ENCODE measurements at places on chromosomes 7 and 10.

DNA sequence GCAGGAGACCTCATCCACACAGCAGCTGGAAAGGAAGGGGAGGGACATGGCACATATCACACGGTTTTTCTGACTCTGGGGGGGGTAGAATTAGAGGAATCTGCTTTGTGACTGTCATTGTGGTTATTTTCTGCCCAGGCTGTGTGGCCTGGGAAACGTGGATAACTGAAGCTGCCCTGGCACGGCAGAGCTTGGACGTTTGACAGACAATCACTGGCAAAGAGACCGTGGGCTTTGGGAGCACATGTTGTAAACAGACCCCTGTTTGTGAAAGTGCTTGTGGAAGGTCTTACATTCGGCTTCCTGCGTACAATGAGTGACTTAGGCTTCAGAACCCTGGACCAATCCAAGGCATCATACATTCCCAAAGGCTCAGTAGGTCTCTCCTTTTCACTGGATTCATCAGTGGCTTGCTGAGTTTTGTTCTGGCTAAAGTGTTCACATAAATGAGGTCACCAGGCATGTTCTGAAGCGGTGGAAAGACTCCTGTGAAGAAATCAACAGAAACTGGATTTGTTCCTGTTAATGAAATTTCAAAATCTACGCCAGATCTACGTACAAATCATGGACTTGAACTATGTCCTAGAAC, 188.2 kb downstream of the TEX36 start:
- DNase-seq = no peak

- DNase-seq = no peak
These were observed 263.1 kb downstream of the CREB5 start for GRCh38 chr7:28675429-28675828.

- DNase-seq = peak; percentile 11
These were observed 672.9 kb upstream of the LRRTM3 start for GRCh38 chr10:66252986-66253385.

- DNase-seq = no peak
These were observed 47.8 kb downstream of the CXCL12 start for GRCh38 chr10:44337081-44337480.

GRCh38 chr7:20193242-20193777, 23.9 kb downstream of the MACC1 start:
- no peak for DNase-seq

DNA sequence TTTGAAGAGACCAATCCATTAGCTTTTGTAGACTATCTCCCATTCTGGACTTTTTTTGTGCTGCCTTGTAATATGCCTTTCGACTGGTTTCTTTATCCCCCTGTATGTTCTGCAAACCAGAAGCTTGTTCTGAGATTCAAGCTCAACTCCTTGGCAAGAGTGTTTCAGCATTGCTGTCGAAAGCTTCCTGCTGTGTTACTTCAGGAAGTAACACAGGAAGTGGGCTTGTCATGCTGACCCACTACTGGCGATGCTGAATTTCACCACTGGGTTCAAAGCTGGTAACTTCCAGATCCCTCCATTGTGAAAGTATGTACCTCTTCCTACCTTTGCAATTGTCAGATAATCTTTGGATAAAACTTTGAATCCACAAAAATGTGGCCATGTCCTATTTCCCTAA, 57.9 kb upstream of the INSYN2A start:
- DNase-seq = no peak

- no peak for DNase-seq
These were observed 54.1 kb upstream of the OPN4 start for GRCh38 chr10:86600296-86600695.

DNA sequence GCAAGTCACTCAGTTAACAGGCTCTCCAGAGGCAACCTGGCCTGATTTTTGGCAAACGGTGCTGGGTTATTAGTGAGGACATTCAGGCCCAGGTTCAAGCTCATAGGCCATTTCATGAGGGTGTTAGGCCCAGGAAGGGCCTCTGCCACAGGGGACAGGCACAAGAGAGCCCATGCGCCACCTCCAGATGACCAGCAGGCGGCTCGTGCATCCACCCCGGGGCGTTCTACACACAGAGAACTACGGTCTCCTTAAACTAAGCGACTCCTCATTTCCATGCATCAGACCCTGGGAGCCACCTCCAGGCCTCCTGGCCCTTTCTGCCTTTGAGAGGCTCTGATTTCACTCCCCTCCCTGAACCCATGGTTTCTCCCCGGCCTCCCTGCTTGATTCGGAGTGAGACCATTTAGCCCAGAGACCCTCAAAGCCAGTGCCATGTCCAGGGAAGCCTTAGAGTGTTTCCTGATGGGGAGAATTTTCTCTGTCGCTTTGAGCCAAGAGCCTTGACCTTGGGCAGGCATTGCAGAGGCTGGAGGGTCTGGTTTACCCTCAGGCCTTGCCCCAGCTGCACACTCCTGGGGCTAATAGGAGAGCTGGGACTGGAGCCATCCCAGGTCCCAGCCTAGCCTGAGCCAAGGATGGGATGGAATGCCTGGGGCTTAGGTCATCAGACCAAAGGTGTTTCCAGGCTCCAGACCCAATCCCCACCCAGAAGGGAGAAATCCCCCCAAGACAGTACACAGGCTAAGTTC, 188.0 kb downstream of the GRID1 start:
- DNase-seq = peak; percentile 6

GRCh38 chr10:129135624-129136023, 331.4 kb upstream of the MGMT start:
- no peak for DNase-seq

GRCh38 chr10:48701139-48701901, 16.6 kb downstream of the WDFY4 start:
- DNase-seq = no peak

DNA sequence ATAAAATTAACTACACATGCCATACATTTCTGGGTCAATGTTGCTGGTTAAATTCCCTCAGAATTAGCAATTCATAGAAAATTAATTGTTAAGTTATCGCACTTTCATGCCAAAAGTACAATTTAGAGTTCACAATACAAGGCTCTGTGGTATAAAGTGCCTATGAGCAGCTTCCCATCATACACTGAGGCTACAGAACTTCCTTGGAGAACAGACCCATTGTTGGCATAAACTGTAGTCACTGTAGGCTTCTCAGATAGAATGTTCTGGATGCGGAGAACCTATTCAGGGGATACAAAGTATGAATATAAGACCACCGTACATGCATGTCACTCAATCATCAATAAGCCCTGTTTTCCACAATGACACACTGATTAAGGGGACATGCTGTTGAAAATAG, 9.0 kb upstream of the PON3 start:
- no peak for DNase-seq

DNA sequence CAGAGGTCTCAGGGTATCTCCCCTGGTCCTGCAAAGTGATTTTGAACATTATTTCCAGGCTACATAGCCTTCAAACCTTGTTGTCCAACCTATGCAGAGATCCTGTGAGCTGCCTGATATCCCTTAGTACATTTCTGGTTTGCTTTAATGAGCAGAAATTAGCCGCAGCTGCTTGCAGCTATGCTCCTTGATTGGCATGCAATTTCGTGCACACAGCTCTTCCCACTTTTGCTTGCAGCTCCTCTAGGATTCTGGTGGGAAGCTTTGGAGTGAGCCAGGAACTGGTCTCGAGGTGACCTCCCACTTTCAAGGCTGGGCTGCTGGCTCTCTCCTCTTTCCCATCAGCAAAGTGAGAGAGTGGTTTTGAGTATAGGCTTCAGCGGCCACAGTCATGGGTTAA, 45.8 kb downstream of the OAT start:
- DNase-seq = no peak

- no peak for DNase-seq
These were observed 35.5 kb downstream of the DLD start for GRCh38 chr7:107926481-107926880.

DNA sequence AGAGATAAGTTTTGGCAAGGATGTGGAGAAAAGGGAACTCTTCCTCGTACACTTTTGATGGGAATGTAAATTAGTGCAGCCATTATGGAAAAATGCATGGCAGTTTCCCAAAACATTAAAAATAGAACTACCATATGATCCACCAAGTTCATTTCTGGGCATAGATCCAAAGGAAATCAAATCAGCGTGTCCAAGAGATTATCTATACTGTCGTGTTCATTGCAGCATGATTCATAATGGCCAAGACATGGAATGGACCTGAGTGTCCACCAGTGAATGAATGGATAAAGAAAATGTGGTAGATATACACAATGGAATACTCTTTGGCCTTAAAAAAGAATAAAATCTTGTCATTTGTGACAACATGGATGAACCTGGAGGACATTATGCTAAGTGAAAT, 70.3 kb upstream of the RSU1 start:
- no peak for DNase-seq

GRCh38 chr10:47318706-47319105, 3.5 kb upstream of the GDF2 start:
- no peak for DNase-seq

DNA sequence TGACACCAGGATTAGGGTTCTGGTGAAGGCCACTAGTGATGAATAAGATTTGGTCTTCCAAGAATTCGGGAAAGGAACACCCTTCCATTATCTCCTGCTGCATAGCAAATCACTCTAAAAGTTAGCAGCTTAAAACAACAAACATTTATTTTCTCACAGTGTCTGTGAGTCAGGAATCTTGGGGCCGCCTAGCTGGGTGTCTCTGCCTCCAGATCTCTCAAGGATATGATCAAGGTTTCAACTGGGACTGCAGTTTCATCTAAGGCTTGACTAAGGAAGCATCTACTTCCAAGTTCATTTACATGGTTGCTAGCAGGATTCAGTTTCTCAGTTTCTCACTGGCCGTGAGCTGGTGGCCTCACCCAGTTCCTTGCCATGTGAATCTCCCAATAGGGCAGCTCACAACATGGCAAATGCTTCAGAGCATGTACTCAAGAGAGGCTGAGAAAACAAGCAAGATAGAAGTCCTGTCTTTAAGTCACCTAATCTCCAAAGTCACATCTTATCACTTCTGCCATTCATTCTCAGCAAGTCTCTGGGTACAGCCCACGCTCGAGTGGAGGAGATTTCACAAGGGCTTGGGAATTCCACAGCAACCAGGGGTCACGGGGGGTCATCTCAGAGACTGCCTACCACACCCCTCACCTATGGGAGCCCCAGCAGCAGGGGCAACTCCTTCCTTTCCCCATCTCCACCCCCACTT, 26.8 kb downstream of the TLX1 start:
- no peak for DNase-seq

GRCh38 chr10:3149918-3150317, 22.7 kb downstream of the PITRM1 start:
- DNase-seq = no peak

DNA sequence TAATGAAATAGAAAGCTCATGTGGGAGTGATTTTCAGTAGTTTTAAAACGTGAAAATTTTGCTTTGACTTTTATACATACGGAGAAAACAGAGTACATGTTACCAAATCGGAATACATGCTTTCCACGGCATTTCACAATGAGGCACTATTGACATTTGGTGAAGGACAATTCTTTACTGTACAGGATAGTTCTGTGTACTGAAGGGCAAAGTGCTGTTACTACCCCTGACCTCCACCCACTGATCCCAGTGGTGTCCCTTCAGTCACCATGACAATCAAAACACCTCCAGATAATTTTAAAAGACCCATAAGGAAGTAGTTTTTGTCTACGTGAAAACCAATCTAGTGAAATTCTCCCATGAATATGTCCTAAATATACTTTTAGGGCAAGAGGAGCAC, 33.1 kb upstream of the ANK3 start:
- DNase-seq = no peak

DNA sequence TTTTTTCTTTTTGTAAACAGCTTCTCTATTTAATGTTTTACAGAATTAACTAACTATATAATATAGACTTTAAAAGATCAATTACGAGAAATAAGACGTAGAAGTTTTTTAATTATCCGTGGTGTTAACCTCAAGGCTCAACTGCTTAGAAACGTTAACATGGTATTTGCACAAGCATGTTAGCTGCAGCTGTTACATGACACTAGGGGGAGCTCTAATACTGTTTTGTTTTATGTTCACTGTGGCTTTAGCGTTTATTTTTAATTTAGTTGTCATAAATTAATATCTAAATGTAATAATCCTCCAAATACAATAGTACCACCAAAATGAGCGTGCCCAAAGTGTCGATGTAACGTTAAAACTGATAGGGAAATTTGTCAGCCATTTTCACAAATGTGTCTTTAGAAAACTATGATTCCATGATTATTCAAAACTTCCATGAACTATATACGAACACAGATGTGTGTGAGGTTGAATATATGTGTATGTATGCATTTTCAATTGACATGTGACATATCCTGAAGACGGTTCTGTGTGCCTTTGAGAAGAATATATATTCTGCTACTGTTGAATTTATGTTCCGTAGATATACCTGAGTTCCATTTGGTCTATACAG, 828.8 kb upstream of the MBL2 start:
- DNase-seq = peak; percentile 15

DNA sequence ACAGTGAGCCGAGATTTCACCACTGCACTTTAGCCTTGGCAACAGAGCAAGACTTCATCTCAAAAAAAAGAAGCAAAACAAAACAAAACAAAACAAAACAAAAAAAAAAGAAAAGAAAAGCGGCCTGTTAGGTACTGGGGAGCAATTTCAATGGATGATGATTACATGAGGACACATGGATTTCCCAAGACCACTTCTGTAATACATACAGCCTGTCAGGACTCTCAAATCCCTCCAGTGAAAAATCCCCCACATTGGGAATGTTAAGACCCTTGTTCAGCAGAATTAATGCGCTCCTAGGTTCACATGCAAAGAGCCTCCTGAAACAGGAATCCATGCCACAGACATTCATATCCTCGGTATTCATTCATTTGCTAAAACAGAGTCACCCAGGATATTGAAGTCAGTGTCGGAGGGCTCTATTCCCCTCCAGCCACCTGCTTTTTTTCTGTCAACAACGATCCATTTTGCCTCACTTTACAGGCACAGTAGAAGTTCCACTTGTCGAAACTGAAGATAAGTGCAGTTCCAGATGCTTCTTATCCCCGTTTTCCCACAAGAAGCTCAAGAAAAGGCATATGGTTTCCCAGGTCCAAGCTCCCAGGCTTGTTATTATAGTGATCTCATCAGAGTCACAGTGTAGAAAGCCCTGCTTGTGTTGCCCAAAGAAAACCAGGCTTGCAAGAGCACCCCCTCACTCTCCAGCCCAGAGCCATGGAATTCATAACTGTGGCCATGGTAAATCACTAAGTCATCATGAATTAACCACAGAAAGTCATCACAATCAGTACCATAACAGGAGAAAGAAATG, 20.2 kb downstream of the SLC16A12 start:
- no peak for DNase-seq

- DNase-seq = no peak
These were observed 93.5 kb downstream of the WNT2 start for GRCh38 chr7:117229350-117229749.

DNA sequence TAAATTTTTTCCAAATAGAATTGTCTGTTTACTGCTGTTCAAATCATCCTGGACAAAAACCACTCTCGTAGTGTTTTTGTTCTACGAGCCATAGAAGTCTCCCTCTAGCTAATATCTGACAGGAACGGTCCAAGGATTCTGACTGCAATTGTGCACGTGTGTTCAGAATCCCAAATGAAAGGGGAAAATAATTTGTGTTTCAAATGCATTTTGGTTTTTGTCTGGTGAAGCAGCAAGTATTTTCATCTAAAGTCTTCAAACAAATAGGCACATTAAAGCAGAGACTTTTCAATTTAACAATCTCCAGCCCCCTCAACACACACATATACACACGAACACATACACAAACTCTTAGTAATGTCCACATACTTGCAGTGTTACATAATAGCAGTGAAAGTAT, 475 bp downstream of the NEUROD6 start:
- DNase-seq = no peak

- DNase-seq = no peak
These were observed 98.3 kb downstream of the CTTNBP2 start for GRCh38 chr7:117774943-117775342.

Data from NCI-H2081 (cell line).